ENCODE measurements at places on chromosomes 16 and 17. TPM values are rescaled to one million over a fixed set of nuclear protein-coding genes. Genes with fewer than 3 reads are reported as not detected.

DNA sequence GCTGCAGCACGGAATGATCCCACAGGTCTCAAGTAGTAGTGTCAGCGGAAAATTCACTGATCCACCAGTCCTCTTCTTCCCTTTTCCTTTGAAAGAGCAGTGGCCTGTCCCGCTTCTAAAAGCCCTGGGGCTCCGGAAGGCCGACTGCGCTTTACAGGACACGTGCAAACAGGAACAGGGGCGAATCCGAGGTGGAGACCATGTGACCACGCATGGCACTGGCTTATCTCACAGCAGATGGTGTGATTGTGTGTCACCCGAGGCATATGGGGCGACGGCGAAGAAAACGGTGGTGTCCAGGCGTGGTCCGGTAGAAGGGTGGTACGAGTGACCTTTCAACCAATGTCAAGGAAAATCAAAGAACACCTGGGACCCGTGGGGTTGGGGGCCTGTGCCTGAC is 12.0 kb upstream of the KCNJ18 start:
- no peak for DNase-seq

DNA sequence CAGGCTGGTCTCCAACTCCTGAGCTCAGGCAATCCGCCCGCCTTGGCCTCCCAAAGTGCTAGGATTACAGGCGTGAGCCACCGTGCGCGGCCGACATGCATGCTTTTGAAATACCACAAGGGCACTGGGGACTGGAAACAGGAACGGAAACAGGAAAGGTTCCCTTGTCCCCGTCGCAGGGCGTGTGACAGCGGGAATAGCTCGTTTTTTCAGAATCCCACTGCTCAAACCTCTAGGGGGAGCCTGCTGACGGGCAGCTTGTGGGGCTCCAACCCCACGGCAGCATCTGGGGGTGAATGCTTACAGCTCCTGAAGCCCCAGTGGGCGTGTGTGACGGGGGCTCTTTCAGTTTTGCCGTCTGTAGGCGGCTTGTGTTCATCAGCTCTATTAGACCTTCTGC is 18.8 kb upstream of the ASGR2 start:
- DNase-seq = peak; percentile 65

GRCh38 chr17:43020030-43020621 is 2.1 kb downstream of the VAT1 start:
- DNase-seq = peak; percentile 50

The HBQ1 gene
- total RNA-seq = not detected

The TEKT1 gene
- 2.2 TPM for total RNA-seq

- DNase-seq = no peak
Observed at GRCh38 chr17:511001-511698, 158.5 kb upstream of the RPH3AL start.

- DNase-seq = no peak
Observed at GRCh38 chr17:69802045-69802740, 272.8 kb upstream of the KCNJ16 start.

The C16orf54 gene
- 3.5 TPM for total RNA-seq

The CDK5R1 gene
- total RNA-seq = 2.2 TPM

DNA sequence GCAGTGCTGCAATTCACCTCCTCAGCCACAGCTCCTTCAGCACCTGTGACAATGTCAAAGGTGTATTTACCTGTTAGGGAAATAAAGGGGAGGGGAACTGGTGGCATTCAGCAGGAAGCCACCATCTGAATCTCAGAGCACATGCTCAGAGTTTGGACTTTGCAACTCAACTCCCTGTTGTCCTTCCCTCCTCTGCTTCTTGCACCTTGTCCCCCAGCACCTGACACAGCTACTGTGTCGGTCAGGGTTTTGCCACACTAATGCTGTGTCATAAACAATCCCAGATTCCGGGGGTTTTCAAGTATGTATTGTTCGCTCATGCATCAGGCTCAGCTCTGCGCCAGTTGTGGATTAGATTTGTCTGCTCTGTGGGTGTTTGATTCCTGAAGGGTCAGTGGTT is 43.7 kb downstream of the HSBP1 start:
- no peak for DNase-seq

GRCh38 chr16:7716660-7717550 is 384.3 kb downstream of the RBFOX1 start:
- DNase-seq = no peak

DNA sequence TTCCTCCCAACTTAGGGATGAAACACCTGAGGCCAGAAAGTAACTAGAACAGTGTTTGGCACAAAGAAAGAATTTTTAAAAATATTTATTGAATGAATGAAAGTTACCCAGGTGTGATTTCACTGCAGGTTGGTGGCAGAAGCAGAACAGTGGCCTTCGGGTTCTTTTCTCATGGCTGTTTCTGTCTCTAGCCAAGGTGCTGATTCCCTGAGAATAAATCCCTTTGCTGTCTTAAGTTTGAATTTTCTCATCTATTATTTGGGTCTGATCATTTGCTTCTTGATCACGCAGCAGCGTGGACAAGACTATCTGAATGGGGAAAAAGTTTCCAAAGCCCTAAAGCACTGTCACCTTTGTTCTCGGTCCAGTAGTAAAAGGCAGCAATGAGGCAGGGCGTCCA is 73.1 kb upstream of the KIFC3 start:
- no peak for DNase-seq

DNA sequence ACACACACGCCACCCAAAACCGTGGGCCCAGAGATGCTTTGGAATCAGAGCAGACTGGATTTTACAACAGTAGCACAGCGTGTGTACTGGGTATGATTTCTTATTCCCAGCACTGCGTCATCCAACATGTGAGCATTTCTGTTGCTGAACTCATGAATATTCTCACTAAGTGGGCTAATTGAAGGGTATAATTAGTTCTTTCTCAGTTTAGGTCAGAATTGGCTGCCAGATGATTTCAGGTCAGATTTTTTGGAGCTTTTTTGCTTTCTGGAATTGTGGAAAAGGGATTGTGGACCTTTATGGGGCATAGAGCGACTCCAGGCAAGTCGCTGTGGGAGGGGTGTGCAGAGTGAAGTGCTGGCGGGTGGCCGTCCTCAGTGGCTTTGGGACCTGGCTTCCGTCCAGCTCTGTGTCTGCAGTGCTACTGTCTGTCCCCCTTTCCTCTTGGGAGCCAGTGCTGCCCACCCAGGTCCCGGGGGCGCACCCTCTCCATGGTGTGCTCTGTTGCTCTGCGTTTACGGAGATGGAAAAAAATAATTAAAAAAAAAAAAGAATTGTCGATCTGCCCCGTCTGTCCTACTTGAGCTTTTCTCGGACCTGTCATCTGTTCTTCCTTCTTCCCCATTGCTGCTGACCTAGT is 25.0 kb downstream of the FOXK2 start:
- DNase-seq = no peak

DNA sequence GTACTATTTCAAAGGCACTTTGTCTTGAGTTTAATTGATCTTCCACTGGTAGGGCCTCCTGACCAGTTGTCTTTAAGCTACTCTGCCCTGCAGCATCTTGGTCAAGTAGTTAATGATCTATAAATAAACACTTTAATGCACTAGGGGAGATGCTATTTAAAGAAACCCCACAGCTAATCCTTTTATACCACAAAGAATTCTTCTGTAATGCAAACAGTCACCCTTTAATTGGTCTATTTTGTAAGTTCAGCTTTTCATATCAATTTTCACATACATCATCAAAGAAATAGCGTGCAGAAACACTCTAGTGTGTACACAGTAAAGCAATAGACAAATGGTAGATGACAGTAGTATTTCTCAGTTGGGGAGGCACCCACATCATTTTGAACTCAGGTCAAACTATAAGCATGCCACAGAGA is 70.3 kb downstream of the PMP22 start:
- DNase-seq = no peak

DNA sequence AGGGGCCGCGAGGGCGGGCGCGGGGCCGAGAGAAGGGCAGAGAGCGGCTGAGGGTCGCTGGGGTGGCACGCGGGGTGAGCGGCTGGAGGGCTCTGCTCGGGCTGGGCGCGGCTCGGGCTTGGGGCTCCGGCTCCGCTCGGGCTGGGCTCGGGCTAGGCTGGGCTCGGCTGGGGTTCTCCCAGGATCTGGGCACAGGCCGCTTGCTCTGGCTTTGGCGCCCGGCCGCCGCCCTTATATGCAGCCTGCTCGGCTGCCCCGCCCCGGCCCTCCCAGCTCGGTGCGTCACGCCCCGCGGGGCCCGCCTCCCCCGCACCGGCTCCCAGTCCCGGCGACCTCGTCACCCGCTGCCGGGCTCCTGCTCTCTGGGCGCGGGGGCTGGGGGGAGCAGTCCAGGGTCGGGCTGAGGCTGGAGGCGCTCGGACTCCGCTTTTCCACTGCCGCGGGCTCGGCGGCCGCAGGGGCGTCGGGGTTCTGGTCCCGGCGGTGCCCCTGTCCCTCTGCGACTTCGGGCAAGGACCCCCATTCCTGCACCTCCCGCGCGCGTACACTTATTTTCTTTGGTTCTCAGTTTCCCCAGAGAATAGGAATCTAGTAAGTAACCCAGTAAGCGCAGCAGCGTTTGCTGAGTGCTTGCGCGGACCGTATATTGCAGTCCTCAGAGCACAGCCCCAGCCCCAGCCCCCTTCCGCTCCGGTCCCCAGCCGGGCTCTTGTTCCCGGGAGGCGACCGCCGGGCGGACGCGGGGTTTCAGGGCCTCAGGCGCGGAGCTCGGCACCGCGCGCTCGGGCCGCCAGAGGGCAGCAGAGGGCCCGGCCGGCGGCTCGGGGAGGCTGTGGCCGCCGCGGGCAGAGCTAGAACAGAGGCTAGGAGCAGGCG is at the start of gene RASD1:
Gene RASD1 (minus strand): TSS at position 207 of the 876 bp plus-strand sequence. CDS start 214 bp downstream, outside the sequence.
- peak; percentile 95 for DNase-seq

The CTF1 gene
- total RNA-seq = 0.29 TPM

DNA sequence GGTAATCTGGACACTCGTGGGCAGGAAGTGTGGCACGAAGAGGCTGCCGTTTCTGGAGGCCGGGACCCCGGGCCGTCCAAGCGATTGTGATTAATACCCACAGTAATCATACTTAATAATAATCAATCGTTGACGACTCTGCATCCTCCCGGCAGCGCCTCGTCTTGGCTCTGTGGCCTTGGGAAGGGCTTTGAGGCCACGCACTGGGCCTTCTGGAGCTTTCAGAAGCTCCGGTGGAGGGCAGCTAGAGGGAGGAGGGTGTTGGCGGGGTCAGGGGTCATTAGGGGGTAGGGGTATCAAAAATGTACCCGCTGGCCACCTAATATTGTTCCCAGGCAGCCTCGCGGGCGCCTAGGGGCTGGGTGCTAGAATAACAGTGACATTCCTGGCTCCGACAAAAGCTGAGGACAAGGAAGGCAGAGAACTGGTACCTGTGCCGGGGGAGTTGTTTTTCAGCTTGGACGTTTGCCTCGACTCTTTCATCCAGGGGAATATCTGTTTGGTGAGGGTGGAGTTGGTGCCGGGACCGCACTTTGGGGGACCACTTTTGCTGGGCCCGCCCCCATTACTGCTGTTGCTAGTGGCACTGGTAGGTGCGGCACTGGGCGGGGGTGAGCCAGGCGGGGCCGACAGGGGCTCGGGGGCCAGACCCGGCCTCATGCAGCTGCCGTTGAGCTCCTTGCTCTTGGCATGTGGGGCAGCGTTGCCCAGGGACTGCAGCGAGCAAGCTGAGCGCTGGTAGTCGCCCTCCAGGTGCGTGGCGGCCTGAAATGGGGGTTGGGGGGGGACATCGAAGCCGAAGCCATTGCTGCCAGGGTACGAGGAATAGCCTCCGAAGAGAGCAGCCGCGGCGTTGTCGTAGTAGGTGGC is 6.9 kb upstream of the HOXB2 start:
- no peak for DNase-seq

The FBXL19 gene
- 6.7 TPM for total RNA-seq

GRCh38 chr17:63066158-63066813 is 100.3 kb downstream of the TANC2 start:
- DNase-seq = no peak

GRCh38 chr17:28612936-28613872 is 781 bp downstream of the RSKR start:
- DNase-seq = peak; percentile 63

- DNase-seq = no peak
Observed at GRCh38 chr16:87094556-87094865, 222.7 kb downstream of the C16orf95 start.

GRCh38 chr16:83269048-83269447 is 538.7 kb upstream of the HSBP1 start:
- DNase-seq = no peak

GRCh38 chr17:44045486-44045885 is 21.0 kb downstream of the LSM12 start:
- DNase-seq = no peak

The ZFP1 gene
- total RNA-seq = 9.0 TPM

DNA sequence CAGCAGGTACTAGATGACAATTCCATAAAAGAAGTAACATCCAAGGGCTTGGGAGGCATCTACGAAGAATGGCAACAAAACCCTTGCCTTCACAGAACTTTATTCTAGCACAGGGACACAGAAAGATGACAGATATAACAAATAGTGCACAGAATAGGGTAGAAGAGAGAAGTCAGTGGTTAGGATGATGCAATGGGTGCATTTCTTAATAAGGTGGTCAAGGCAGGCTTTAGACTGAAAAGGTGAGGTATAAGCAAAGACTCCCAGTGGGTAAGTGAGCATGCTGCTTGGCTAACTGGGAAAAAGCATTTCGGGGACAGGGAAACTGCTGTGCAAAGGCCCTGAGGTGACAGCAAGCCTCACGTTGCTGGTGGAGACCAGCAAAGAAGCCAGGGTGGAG is 175.9 kb downstream of the XYLT1 start:
- DNase-seq = no peak

DNA sequence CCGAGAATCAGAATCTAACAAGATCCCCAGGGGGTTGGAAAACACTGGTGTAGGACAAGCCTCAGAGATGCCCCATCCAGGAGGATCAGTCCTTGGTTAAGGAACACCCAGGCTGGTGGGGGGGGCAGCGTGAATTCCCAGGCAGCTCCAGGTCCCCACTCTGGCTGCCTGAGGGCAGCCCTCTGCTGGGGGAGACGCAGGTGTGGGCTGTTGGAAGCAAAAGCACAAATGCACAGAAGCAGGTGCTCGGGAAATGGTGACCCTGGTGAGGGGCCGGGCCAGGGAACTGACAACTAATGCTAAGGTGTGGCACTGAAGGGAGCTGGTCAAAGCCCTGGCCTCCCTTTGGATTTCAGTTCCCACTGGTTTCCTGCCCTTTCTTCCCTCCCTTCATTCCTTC is 140.8 kb upstream of the CDH5 start:
- DNase-seq = no peak

The TBC1D28 gene
- total RNA-seq = not detected

DNA sequence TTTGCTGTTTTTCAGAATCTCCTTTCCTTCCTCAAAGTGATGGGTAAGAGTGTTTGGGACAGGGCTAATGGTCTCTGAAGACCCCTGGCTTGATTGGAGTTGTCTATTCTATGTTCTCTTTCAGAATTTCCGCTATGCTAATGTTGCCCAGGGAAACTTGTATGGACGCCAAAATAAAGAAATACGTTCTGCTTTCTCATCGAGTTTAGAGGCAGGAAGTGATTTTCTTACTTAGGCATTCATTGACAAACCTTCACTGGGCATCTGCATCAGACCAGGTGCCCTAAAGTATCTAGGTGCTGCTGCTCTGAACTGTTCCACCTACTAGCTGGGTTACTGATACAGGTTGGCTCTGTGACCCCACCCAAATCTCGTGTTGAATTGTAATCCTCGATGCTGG is 787.9 kb upstream of the EEF2KMT start:
- no peak for DNase-seq

The MYH10 gene
- total RNA-seq = 24.2 TPM

All from stomach (tissue), 19 donors.